ENCODE measurements at places on chromosomes 11 and 22.

DNA sequence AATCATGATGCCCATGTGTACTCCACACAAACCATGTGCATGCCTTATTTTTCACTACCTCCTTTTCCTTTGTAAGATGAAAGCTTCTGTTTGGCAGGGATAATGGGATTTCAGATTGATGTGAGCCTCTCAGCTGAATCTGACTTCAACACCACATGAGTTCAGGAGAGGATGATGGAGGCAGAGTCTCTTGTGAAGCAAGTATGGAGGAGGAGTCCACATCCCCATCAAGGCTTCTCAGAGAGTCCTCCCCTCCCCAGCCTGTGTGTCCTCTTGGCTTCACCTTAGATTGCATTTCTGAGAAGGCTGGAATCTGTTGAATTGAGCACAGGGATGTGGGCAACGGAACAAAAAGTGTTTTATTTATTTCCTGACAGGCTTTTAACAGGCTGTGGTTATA is 370.4 kb downstream of the FAT3 start:
- no peak for DNase-seq

- no peak for DNase-seq
Observed at GRCh38 chr11:132358573-132358953, 988.1 kb downstream of the NTM start.

GRCh38 chr22:29511126-29511862 is 31.3 kb downstream of the NEFH start:
- no peak for DNase-seq

GRCh38 chr11:28026634-28027290 is 81.2 kb downstream of the KIF18A start:
- no peak for DNase-seq

GRCh38 chr11:2574553-2575535 is 125.0 kb downstream of the KCNQ1OT1 start:
- DNase-seq = no peak

GRCh38 chr11:7467652-7468051 is 17.7 kb upstream of the OLFML1 start:
- no peak for DNase-seq

- DNase-seq = no peak
Observed at GRCh38 chr11:117385906-117386305, 58.3 kb downstream of the CEP164 start.

GRCh38 chr11:102234779-102235439 is 82.4 kb upstream of the BIRC3 start:
- DNase-seq = no peak

DNA sequence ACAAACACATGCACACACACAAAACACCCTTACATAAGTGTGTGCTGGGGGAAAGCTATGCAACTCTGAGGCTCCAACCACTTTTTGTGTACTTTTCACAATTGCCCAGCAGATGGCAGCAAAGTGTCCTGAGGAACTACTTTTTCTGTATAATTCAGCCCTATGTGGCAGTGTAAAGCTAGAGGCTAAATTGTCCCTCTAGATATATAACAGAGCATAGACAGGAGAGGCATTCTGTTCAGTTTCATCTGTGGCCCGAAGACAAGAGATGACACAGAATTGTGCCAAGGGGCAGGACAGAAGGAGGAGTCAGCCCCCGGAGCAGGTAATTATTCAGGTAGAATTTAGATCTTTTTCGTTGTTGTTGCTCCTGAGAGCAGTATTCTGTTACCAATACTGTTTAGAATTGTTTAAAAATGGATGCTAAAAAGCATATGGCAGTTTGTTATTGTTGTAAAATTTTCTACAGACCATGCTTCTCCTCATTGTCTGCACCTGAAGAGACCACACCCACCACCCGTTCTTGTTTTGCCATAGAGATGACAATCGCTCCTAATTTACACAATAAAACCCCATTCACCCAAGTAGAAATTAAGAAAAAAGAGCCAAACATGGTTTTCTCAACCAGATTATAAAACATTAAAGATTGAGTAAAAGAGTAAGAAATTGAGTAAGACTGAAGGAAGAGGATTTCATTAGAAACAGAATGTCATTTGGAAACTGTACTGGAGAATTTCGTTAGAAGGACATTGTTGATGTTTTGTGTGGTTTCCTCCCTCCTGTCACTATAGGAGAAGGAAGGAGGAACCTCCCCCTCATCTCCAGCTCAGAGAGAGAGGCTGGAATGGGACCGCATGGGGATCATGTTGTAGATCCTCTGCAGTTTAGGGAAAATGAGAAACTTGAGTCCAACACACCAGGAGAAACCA is 14.5 kb upstream of the MS4A7 start:
- DNase-seq = peak; percentile 42

- no peak for DNase-seq
Observed at GRCh38 chr22:46761539-46762237, 762 bp upstream of the TBC1D22A start.

GRCh38 chr11:120079750-120080610 is 57.9 kb downstream of the TRIM29 start:
- no peak for DNase-seq

DNA sequence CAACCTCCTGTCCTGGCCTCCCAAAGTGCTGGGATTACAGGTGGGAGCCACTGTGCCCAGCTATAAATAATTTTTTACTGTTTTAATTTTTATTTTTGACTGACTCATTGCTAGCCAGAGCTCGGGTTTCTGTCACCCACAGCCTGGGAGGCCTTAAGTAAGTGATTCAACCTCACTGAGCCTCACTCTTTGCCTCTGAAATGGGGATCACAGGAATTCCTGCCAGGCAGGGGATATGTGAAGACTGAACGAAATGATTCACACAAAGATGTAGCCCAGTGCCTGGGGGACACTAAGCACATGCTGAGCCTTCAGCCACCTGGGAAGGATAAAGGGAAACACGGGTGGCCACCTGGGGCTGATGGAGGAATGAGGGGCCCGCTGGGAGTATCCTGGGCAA is 3.8 kb upstream of the LRRC74B start:
- no peak for DNase-seq

GRCh38 chr22:38465673-38466490 is 2.0 kb upstream of the KDELR3 start:
- no peak for DNase-seq

DNA sequence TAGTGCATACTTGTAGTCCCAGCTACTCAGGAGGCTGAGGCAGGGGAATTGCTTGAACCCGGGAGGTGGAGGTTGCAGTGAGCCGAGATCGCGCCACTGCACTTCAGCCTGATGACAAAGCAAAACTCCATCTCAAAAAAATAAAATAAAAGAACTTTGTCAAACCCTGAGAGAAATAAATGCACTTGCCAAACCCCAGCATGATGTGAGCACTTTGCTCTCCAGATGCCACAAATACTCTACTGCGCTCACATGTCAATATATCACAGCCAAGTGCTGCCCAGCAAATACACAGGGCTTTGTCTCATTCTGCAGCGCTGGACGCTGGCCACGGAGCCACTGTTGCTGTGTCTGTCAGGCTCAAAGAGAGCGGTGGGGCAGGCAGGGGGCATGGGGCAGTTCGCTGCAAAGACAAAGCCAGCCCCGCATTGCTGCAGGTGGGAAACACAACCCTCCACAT is 45.1 kb downstream of the AHNAK start:
- no peak for DNase-seq

GRCh38 chr22:45548991-45549761 is 46.5 kb downstream of the FBLN1 start:
- DNase-seq = peak; percentile 37

DNA sequence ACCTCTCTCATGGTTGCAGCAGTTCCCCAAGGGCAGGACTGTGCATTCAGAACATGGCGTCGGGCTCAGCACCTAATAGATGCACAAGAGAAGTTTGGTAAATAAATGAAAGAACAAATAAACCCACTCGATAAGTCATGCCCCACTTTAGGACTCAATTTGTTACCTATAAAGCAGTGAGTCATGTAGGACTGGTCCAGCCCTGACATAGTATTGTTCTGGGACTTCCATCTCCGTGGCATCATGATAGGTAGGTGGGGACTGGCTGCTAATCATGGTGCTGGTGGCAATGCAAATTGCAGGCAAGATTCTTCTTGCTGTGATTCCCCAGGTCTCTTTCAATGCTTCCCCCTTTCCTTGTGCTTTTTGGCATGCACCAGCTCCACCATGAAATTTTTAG is 118.2 kb upstream of the CSNK2A3 start:
- DNase-seq = no peak

- no peak for DNase-seq
Observed at GRCh38 chr11:66749091-66749490, 20.1 kb upstream of the SPTBN2 start.

GRCh38 chr11:77036398-77036797 is 2.2 kb downstream of the B3GNT6 start:
- DNase-seq = no peak

DNA sequence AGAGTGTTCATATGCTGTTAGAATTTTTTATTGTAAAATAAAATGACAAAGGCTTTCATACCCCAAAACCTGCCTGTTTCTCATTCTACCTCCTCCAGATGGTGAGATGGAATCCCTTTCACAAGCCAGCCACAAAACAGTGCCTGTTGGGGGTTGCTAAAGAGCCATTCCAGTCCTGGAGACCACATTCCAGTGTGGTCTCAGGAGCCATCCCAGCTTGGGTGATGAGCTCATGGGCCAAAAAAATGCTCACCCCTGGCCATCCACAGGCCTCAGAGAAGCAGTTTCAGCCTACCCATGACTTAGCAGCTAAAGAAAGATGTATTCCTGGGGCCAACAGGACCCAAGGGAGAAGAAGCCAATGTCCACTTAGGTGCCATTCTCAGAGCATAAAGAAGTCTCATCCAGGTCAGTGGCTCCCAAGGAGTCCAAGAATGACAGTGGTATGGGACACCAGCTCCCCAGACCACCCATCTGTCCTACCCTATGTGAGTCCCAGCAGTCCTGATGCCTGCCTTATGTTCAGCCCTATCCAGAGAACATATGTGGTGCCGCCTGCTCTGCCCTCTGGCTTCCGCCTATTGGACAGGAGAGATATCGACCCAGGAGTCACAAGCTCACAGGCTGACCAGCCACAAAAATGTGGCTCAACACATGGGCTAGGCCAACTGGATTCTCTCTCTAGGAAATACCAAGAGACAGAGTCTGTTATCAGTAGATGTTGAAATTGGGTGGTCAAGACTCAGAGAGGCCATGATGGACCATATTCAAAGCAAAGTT is 26.4 kb downstream of the C11orf91 start:
- DNase-seq = no peak

DNA sequence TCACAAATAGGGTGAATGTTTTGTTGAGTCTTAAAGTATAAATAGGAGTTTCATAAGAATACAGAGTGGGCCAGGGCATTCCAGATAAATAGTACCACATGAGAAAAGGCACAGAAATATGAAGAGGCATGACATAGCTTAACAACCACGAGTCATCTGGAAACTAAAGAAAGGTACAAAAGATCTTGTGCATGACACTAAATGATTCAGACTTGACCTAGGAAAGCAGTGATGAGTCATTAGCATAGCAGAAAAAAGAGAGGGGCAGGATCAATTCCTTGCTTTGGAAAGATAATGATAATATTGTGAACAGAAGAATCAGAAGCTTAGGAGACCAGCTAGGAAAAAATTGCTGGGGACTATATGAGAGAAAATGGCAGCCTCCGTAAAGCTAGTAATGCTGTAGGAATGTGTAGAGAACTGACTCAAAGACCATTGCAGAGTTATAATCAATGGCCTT is 47.6 kb upstream of the FIBIN start:
- DNase-seq = no peak

- no peak for DNase-seq
Observed at GRCh38 chr22:17732251-17732854, 41.9 kb downstream of the BID start.

DNA sequence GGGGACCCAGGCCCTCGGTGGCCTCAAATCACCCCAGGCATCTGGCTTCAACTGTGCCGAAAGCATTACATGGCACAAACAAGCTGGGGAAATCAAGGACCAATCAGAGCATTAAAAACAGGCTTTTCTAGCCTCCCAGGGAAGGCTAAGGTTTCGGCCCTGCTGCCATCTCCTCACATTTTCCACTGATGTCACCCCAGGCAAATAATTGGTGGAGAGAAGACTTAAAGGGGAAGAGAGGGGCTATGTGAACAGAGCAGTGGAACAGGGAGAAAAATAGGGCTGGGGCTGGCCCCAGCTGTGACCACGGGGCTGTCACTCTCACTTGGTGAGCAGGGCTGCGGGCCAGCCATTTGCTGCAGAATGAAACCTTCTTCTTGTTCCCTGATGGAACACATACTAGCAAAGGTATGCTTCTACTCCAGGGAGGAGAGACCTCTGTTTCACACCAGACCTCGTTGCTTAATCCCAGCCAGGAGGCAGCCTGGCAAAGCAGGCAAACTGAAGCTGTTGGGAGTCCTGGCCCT is 581.3 kb downstream of the SOX6 start:
- no peak for DNase-seq

- DNase-seq = no peak
Observed at GRCh38 chr11:118310781-118311485, 6.4 kb downstream of the CD3E start.

GRCh38 chr22:46117206-46118199 is 32.8 kb upstream of the PPARA start:
- DNase-seq = no peak

GRCh38 chr11:71222318-71223080 is 29.9 kb downstream of the SHANK2 start:
- no peak for DNase-seq

DNA sequence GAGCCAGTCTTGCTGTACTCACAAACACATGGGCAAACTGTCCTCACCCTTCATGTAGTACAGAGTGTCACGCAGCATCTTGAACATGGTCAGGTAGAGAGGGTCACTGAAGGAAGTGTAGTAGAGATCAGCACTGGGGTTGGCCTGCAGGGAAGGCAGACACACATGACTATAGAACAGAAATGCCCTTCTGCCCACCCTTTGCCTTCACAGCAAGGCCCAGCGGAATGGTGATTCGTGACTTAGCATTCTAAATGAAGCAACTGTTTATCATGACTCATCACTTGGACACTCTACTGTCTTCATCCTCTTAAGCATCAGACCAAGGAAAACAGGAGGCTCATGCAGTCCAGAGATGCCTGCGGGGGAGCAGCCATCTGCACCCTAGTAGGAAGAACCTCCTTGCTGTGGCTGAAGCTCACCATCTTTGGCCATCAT is 33.4 kb downstream of the SERPIND1 start:
- peak; percentile 8 for DNase-seq

- DNase-seq = no peak
Observed at GRCh38 chr11:35810045-35810645, 133.7 kb upstream of the LDLRAD3 start.

GRCh38 chr22:36244522-36245391 is 5.4 kb upstream of the APOL2 start:
- DNase-seq = no peak

DNA sequence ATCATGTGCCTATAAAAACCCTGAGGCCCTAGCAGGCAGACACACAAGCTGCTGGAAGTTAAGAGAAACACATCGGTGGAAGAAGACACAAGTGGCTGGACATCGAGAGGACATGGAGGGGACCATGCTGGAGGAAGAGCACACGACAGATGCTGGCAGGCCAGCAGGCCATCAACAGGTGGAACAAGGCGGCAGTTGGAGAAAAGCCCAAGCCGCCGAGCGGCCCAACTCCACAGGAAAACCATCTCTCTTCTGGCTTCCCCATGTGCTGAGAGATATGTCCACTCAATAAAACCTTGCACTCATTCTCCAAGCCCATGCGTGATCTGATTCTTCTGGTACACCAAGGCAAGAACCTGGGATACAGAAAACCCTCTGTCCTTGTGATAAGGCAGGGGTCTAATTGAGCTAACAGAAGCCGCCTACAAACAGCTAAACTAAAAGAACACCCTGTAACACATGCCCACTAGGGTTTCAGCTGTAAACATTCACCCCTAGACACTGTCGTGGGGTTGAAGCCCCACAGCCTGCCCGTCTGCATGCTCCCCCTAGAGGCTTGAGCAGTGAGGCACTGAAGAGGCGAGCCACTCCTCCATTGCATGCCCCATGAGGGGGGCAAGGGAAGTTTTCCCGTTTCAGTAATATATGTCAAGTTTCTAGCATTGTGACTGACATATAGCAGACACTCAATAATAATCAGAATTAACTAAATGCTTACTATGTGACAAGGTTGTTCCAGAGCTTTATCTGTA is 39.0 kb upstream of the MMP20 start:
- peak; percentile 13 for DNase-seq
